ENCODE measurements at places on chromosomes 4 and X.

- DNase-seq: peak; percentile 76
Measured at GRCh38 chrX:136694431-136695087, 46.6 kb downstream of the CD40LG start.

GRCh38 chrX:119391279-119391678 is 7.9 kb upstream of the SLC25A43 start:
- DNase-seq: peak; percentile 17

- DNase-seq: no peak
Measured at GRCh38 chrX:96835660-96836289, 47.9 kb upstream of the RPA4 start.

DNA sequence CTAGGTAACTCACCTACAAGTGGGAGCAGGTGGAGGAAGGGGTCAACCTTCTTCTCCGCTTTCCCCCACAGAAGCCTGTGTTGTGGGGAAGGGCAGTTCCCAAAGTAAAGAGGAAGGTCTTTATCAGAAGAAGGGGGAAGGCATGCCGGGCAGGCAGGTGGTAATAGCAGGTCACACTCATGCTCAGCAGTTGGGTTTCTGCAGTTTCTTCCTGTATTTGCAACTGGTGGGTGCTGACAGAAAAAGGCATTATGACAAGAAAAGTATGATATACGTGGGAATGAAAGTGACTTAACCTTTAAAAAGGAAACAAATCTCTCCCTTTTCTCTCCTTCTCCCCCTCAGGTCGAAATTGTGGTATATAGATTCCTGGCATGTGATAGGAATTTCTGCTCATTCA is 3.7 kb downstream of the MTMR1 start:
- no peak for DNase-seq

- DNase-seq: no peak
Measured at GRCh38 chrX:51182545-51182944, 150.1 kb upstream of the NUDT10 start.

GRCh38 chrX:22237479-22237878 is 35.2 kb upstream of the CBLL2 start:
- no peak for DNase-seq

DNA sequence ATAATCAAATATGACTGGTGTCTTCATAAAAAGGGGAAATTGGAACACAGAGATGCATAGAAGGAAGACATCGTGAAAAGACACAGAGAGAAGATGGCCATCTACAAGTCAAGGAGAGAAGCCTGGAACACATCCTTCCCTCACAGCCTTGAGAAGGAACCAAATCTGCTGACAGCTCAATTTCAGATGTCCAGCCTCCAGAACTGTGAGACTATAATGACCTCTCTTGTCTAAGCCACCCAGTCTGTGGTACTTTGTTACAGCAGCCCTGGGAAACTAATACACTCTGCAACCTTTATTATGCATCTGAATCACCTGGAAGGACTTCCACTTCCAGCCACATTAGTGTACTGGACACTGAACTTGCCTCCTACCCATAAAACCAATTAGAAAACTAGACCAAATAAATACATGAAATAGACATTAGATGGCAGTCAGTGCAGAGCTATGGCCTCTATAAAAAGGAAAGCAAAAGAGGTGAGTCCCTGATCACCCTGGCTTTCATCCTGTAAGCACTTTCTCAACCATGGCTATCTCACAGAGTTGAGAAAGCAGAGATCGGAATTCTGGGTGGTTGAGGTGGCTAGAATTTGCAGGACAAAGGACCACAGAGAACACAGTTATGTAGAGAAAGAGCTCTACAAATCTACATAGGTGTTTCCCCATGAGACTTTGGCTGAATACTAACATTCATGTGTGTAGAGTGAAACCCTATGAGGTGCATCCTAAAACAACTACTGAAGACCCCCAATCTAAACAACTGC is 25.7 kb downstream of the GAB3 start:
- DNase-seq: peak; percentile 48

DNA sequence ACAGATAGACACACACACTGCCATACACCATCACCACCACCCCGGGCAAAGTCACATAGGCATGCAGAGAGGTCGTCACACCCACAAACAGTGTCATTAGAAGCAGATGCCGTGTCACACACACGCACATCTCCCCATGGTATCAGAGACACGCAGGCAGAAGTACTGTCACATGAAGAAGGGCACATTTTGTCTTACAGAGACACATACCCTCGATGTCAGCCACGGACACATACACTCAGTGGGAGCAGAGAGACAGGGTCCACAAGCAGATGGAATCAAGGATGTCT is 3.3 kb downstream of the NALF2 start:
- DNase-seq: no peak

GRCh38 chr4:152972821-152973628 is 36.9 kb downstream of the FHDC1 start:
- DNase-seq: no peak

DNA sequence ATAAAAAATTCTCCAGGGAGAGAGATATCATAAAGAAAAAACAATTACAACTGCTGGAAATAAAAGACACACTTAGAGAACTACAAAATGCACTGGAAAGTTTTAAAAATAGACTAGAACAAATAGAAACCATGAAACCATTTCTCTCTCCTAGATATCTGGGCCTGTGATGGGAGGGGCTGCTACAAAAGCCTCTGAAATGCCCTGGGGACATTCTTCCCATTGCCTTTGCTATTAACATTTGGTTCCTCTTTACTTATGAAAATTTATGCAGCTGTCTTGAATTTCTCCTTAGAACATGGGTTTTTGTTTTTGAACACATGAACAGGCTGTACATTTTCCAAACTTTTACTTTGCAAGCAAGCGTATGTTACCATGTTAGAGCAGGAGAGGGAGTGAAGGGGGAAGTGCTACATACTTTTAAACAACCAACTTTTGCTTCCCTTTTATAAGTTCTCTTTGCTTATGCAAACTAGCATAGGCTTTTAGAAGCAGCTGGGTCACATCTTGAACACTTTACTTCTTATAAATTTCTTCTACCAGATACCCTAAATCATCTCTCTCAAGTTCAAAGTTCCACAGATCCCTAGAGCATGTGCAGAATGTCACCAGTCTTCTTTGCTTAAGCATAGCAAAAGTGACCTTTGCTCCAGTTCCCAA is 47.9 kb upstream of the PACRGL start:
- no peak for DNase-seq

GRCh38 chr4:113756005-113756410 is 5.5 kb downstream of the CAMK2D start:
- no peak for DNase-seq

DNA sequence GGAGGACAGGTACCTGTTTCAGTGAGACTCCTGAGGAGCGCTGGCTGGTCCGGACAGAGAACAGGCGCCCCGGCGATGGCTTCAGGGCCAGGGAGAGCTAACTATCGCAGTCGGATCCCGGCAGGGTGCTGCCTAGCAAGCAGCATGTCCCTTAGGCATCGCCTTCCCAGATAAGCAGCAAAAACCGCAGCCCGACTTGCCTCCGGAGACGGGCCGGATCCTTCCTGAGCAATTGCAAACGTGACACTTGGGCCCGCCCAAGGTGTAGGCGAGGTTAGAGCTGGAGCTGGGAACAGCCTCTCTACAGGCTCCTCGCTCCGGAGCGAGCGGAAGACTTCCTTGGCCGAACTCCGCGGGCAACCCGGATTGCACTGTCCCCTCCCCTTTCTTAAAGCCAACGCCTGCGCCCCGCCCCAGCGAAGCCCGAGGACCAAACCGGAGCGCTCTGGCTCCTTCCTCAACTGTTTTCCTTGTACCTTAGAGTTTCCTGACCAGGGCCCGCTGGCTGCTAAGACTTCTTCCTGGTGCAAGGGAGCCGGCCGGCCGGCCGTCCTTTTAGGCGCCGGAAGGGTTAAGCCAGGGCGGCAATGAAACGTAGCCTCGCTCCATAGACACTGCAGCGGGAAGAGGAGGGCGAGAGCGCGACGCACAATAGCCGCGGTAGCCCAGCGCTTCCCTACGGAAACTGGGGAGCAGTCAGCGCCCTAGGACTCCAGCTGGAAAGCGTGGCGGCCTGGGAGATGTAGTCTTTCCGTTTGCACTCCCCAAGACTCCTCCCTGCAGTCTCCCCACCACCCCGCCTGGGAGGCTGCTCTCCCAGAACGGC is at the start of gene OPHN1:
TSS of gene OPHN1 (minus strand) at position 341 of the 826 bp plus-strand sequence. CDS start 475 bp downstream, outside the sequence.
- no peak for DNase-seq

GRCh38 chr4:124596816-124597215 is 115.7 kb downstream of the ANKRD50 start:
- DNase-seq: no peak

- no peak for DNase-seq
Measured at GRCh38 chrX:110168585-110168984, 149.3 kb downstream of the AMMECR1 start.

- no peak for DNase-seq
Measured at GRCh38 chr4:69116645-69117321, 20.5 kb downstream of the UGT2B7 start.

DNA sequence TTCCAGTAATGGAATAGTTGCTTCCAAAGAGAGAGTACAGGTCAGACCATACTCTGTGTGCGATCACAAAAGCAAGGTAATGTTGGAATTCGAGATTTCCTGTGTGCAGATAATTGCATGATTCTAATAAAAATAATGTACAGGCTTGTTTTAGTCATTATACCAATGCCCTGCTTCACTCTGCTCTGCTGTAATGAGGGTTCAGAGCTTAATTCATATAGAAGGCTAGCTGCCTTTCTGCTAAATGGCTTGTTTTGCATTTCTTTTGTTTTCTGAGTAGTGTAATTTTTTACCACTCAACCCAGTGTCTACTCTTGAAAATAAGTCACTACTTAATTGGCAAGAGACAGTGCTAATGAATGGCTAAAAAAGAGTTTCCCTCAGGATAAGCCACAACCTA is 236.0 kb downstream of the CAMK2D start:
- no peak for DNase-seq

GRCh38 chr4:96670381-96670780 is 830.5 kb downstream of the PDHA2 start:
- DNase-seq: no peak

DNA sequence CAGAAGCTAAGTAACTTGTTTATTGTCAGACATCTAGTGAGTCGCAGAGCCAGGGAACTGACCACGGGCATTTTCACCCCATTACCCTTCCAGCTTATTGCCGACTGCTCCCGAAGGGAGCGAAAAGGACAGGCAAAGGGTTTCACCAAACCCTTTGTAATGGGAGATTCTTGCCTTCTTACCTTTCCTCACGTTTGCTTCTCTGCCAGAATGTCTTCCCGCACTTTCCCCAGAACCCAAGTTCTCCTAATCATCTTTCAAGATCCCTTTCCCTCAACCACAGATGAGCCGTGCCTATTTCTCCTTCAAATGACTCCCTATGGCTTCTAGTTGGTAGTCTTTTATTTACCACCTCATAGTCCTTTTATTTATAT is 520 bp upstream of the SRP72 start:
- no peak for DNase-seq

DNA sequence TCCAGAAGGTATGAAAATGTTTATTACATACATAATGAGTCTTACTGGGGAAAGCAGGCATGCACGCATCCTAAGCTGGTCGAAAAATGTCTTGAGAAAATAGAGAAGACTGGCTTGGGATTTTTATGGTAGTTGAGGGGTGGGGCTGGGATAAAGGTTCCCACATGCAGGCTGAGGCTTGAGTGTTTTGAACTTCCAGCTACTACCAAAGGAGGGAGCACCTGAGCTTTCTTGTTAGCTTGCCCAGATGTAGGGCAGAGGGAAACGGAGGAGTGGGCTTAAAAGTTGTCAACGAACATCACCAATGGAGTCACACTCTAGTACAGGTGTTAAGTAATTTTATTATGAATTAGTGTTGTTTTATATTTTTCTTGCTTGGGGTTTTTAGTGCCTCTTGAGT is 39.6 kb upstream of the SRPX start:
- no peak for DNase-seq

GRCh38 chr4:80448056-80448455 is 112.5 kb downstream of the CFAP299 start:
- DNase-seq: no peak

DNA sequence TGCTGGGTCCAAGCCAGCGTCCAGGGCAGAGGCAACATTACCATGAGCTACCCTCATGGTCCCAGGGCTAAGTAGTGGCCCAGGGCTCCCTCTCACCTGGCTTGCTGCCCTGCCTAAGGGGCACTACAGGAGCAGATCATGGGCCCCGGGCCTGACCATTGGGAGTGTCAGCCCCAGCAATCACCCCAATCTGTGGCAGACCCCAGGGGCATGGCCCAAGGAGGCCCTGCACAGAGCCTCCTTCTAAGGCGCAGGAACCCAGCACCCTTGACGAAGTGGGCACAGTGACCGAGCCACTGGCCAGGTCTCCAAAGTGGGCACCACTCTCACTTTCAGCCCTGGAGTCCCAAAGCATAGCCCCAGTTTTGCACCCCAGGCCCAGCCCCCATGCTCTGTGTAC is 667.1 kb downstream of the SH3BGRL start:
- DNase-seq: no peak

DNA sequence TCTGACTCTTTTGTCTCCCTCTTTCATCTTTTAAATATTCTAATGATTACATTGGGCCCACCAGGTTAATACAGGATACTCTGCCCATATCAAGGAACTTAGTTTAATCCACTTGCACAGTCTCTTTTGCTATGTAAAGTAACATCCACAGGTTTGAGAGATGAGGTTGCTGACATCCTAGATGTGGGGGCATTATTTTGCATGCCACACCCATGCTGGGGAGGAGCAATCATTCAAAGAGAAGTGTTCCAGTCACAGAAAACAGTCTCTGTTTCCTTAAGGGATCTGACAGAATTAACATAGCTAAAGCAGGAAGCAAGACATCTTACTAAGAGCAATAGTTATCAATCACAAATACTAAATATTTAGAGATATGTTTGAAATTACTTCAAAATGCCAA is 11.5 kb upstream of the TRAM1L1 start:
- DNase-seq: no peak

DNA sequence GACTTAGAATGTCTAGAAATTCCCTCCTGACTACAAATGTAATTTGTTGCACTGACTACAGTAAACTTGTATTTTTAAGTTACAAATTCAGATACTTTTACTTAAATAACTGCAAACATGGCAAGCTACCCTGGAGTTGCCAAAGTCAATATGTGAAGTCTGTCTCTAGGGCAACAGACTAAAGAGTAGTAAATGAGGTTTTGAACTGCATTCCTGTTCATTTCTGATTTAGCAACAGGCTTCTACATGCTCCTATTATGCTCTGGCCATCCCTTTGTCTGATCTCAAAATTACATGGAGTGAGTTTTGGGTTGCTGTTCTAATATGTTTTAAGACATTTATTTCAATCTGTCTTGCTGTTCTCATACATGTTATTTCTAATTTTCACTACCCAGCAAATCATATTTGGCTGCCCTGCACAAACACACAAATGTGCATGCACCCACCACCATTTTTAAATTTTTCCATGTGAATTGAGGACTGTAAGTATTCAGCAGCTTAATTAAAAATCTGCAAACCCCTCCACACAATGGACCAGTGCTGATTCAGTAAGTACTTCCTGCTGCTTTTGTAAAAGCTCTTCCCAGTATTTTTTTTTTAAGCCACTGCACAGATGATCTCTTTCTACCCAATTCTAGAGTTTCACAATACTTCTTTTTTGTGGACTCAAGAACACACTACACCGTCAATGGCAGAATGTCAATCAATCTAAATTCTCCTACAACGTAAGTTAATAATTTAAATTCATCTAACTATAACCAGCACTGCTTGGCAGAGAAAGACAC is 26.7 kb downstream of the SH3RF1 start:
- DNase-seq: no peak
